ENCODE measurements at places on chromosomes 5 and 9. TPM values are rescaled to one million over a fixed set of nuclear protein-coding genes. Genes with fewer than 3 reads are reported as not detected.

SLC25A51 gene
- total RNA-seq, result 59.4 TPM

RABL6 gene
- 57.2 TPM for total RNA-seq

STPG3 gene
- not detected for total RNA-seq

SLC36A3 gene
- not detected for total RNA-seq

MEIKIN gene
- total RNA-seq, result 0.06 TPM

SH3RF2 gene
- 1.8 TPM for total RNA-seq

ADRB2 gene
- 3.7 TPM for total RNA-seq

RNF183 gene
- not detected for total RNA-seq

GNA14 gene
- 4.4 TPM for total RNA-seq

CA9 gene
- not detected for total RNA-seq

C8G gene
- 0.13 TPM for total RNA-seq

SPINK13 gene
- total RNA-seq, result not detected

IL9 gene
- not detected for total RNA-seq

RLN2 gene
- not detected for total RNA-seq

TAS2R1 gene
- not detected for total RNA-seq

LRRC19 gene
- total RNA-seq, result not detected

ENTPD2 gene
- total RNA-seq, result not detected

DBH gene
- total RNA-seq, result not detected

CCNJL gene
- total RNA-seq, result 0.68 TPM

HSPB3 gene
- total RNA-seq, result 0.37 TPM

NMUR2 gene
- total RNA-seq, result not detected

SEMA4D gene
- total RNA-seq, result 0.25 TPM

SLC27A6 gene
- 0.06 TPM for total RNA-seq

ATOX1 gene
- total RNA-seq, result 106 TPM

PCDHB16 gene
- total RNA-seq, result 1.9 TPM

BTNL3 gene
- not detected for total RNA-seq

FAM221B gene
- total RNA-seq, result not detected

PCDHGC5 gene
- 3.4 TPM for total RNA-seq

CCDC152 gene
- 3.8 TPM for total RNA-seq

POU5F2 gene
- 0.53 TPM for total RNA-seq

SRD5A1 gene
- 10.0 TPM for total RNA-seq

TEK gene
- total RNA-seq, result 3.4 TPM
